ENCODE measurements at places on chromosomes 2 and 18. TPM values are rescaled to one million over a fixed set of nuclear protein-coding genes. Genes with fewer than 3 reads are reported as not detected.
A peak's percentile ranks its signal among the peaks of the same experiment; 100 is the strongest.

DNA sequence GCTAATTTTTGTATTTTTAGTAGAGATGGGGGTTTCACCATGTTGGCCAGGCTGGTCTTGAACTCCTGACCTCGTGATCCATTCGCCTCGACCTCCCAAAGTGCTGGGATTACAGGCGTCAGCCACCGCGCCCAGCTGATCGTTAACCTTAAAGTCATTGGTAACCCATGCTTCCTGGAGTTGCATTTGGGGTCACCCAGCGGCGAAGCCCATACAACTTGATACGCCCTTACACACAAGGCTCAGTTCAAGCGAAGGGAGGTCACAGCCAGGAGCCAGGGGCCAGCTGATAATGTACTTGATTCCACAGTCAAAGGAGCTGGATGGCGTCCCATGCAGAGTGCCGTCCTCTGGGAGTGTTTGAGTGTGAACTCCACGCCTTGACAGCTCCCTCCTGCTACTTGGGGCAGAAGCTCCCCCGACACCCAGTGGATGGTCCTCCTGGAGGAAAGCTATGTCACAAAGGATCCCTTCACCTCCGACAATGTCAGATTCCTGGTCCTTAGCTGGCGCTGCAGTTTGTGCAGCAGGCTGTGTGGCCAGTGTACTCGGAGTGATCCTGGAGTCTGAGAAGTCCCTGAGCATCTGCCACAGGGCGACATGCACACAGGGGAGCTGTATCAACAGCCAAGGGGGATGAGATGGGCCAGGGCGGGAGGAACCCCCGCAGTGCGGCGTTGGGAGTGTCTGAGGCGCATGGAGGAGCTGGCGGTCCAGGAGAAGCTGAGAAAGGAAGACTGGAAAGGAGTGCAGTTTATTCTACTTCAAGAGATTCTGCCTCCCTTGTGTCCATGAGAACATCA, 7.9 kb downstream of the CLHC1 start:
- no peaks in the 10 kb centered on the region for H3K4me1 ChIP-seq
- H3K27me3 ChIP-seq, result no peaks in the 10 kb centered on the region
- DNase-seq, result no peak

GRCh38 chr18:34990597-34990996, 50.6 kb upstream of the MAPRE2 start:
- no peaks in the 10 kb centered on the region for H3K36me3 ChIP-seq
- H3K27me3 ChIP-seq, result no peaks in the 10 kb centered on the region

- H3K4me1 ChIP-seq, result no peaks in the 10 kb centered on the region
- H3K4me3 ChIP-seq, result no peak overlapping the region
- DNase-seq, result no peak
Measured at GRCh38 chr2:42848265-42848664, 55.9 kb upstream of the HAAO start.

DNA sequence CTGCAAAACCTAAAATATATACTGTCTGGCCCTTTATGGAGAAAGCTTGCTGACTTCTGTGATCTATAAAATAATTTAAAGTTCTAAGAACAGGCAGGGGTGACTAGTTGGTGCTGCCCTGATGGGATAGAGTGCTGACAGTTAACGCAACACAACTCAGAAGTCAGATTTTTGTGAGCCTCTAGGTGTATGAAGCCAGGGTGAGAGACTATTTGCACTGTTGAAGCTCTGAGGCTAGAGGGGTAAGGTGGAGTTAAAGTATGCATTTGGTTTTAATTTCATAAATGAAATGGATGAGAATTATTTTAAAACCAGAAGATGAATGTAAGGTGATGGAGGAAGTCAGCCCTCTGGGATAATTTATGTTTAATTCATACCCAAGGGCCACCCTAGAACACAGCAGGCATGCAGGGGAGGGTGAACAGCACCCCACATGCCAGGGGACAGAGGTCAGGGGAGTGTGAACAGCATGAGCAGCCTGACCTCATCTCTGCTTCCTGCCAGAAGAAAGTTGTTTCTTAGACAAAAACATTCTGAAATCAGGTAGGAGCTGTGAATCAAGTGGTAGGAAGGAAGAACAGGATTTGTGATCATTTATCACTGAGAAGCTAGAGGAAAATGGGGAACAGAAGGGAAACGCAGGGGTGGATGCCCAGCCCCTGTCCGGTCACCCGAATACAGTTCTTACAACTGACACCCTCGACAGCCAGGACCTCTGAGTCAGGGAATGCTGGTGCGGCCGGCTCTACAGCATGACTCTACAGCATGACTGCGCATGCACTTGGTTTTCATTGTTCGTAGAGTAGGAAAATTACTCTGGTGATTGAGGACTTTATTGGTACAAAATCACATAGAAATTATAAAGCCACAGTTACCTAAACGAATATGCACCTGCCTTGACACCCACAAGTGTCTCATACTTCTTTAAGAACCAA, 93.1 kb downstream of the MBP start:
- DNase-seq, result no peak
- no peaks in the 10 kb centered on the region for H3K36me3 ChIP-seq
- no peaks in the 10 kb centered on the region for H3K27me3 ChIP-seq
- H3K27ac ChIP-seq, result no peak overlapping the region
- no peak overlapping the region for H3K4me3 ChIP-seq

GRCh38 chr2:127578411-127578810, 42.9 kb downstream of the MYO7B start:
- H3K4me3 ChIP-seq, result no peak overlapping the region
- H3K27ac ChIP-seq, result no peak overlapping the region
- no peaks in the 10 kb centered on the region for H3K27me3 ChIP-seq
- H3K4me1 ChIP-seq, result no peaks in the 10 kb centered on the region

DNA sequence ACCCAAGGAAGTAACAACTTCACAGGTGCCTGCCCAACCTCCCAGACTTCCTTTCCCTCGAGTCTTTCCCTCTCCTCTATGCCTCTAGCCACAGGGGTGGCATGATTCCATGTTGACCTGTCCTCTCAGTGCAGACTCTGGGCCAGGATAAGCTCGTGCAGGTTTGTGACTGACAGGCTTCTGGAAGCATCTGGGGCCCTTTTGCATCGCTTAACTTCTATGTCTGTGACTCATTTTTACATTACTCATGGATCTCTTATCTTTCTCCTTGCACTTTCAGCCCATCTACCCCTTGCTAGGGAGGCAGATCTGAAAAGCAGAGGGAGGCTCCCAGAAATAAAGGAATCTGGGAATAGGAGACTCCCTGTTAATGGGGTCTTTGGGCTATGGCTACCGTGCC, 98.5 kb upstream of the RIOK3 start:
- H3K36me3 ChIP-seq, result no peaks in the 10 kb centered on the region
- no peaks in the 10 kb centered on the region for H3K27me3 ChIP-seq
- no peak for DNase-seq
- no peak overlapping the region for H3K4me3 ChIP-seq

DNA sequence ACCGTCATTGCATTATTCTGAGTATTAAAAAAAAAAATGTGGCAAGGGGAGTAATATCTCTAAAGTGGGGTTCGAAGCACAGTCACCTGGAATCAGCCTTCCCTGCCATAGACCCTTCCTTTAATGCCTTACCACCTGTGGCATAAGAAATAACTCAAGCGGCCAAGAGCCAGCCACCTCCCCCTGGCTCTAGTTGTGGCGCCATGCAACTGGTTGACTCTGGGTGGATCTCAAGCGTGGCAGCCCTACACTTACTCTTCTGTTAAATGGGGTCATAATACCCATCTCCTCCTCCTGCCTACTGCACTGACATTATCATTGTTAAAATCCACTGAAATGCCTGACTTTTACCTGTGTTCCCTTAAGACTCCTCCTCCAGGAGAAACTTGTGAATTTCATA, 175.8 kb downstream of the SMAD7 start:
- H3K27me3 ChIP-seq, result no peaks in the 10 kb centered on the region
- no peaks in the 10 kb centered on the region for H3K36me3 ChIP-seq
- no peak overlapping the region for H3K4me3 ChIP-seq
- H3K27ac ChIP-seq, result no peak overlapping the region

- no peaks in the 10 kb centered on the region for H3K36me3 ChIP-seq
- no peak overlapping the region for H3K27ac ChIP-seq
- no peaks in the 10 kb centered on the region for H3K27me3 ChIP-seq
- H3K4me1 ChIP-seq, result no peaks in the 10 kb centered on the region
- no peak overlapping the region for H3K4me3 ChIP-seq
Measured at GRCh38 chr2:132814651-132815050, 144.6 kb upstream of the LYPD1 start.

GRCh38 chr2:42327125-42327524, 33.9 kb downstream of the COX7A2L start:
- no peaks in the 10 kb centered on the region for H3K4me1 ChIP-seq
- no peak overlapping the region for H3K4me3 ChIP-seq
- no peak overlapping the region for H3K27ac ChIP-seq
- H3K36me3 ChIP-seq, result no peaks in the 10 kb centered on the region
- DNase-seq, result peak; percentile 74

GRCh38 chr18:59941331-59941730, 41.5 kb downstream of the PMAIP1 start:
- no peaks in the 10 kb centered on the region for H3K36me3 ChIP-seq
- H3K4me1 ChIP-seq, result no peaks in the 10 kb centered on the region
- DNase-seq, result no peak
- H3K27me3 ChIP-seq, result no peaks in the 10 kb centered on the region
- no peak overlapping the region for H3K4me3 ChIP-seq
- H3K27ac ChIP-seq, result no peak overlapping the region

DNA sequence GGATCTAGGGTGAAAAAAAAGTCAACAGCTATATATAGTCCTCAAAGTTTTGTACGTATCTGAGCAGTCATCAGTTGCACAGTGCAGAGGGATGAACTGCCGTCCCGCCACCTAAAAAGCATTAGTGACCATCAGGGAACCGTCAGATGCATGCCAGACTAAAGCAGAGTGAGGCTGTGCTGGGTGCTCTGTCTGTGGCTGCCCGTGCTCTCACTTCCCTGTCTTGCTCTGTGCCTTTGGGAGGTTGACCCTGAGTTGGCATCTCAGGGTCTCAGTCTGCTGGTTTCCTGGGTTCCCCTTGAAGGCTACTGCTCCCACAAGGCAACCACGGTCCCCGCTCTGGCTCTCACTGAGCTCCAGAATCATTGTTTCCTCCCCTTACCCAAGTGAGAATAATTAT, 11.1 kb downstream of the CLUL1 start:
- no peaks in the 10 kb centered on the region for H3K36me3 ChIP-seq
- no peak overlapping the region for H3K4me3 ChIP-seq
- H3K4me1 ChIP-seq, result no peaks in the 10 kb centered on the region
- H3K27ac ChIP-seq, result no peak overlapping the region

DNA sequence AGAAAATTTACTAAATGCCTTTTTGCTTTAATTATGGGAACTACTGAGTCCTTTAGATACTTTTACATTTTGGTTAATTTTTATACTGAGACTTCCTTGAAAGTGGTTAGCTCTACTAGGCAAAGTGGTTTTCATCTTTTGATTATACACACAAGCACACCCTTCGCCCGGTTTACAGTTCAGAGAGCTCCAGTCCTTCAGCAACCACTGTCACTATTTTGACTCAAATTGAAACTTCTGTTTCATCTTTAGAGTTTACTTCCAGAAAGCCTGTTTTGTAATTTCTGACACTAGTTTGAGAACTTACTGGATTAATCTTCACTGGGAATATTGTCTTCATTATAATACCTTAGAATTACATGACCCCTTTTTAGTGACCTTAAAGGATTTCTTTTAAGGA, 140.3 kb upstream of the FOSL2 start:
- H3K36me3 ChIP-seq, result no peaks in the 10 kb centered on the region
- H3K4me3 ChIP-seq, result no peak overlapping the region

LRP1B gene
- 0.91 TPM for total RNA-seq

CDH2 gene
- 125 TPM for total RNA-seq

SP9 gene
- not detected for total RNA-seq

ADRA2B gene
- total RNA-seq, result 5.0 TPM

WDFY1 gene
- total RNA-seq, result 38.8 TPM
